ENCODE measurements at places on chromosomes 16 and 17.

GRCh38 chr17:70862295-70862694 lies 693.0 kb downstream of the KCNJ2 start:
- DNase-seq, result no peak

DNA sequence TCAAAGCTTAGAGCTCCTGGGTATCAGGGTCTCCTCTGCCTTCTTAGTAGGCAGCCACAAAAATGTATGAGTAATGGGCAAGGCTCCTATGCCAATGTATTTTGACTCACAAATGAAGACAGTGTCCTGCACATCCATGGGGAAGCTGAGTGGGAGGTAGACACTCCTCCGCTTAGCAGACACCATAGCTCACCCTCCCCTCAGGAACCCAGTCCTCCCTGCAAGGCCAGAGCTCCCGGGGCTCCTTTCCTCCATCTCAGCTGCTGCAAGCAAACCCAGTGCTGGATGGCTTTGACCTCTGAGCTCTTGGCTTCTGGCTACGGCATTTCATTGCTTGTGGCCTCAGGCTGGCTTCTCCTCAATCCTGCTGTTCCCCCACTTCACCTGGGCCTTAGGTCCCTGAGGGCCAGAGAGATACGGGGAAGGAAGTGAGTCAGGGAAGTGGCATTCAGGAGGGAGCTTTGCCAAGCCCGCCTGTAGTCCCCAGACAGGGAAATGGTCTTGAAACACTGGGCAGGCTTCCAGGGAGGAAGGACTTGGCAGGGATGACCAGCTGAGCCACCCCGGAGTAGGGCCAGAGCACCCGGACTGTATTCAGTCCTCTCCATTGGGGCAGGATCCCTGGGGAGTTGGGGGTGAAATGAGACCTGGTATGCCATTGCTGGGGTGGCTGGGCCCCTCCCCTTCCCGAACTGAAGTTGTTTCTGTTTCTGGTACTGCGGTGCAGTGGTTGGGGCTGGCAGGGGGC lies 4.5 kb downstream of the ABCC3 start:
- DNase-seq, result no peak

DNA sequence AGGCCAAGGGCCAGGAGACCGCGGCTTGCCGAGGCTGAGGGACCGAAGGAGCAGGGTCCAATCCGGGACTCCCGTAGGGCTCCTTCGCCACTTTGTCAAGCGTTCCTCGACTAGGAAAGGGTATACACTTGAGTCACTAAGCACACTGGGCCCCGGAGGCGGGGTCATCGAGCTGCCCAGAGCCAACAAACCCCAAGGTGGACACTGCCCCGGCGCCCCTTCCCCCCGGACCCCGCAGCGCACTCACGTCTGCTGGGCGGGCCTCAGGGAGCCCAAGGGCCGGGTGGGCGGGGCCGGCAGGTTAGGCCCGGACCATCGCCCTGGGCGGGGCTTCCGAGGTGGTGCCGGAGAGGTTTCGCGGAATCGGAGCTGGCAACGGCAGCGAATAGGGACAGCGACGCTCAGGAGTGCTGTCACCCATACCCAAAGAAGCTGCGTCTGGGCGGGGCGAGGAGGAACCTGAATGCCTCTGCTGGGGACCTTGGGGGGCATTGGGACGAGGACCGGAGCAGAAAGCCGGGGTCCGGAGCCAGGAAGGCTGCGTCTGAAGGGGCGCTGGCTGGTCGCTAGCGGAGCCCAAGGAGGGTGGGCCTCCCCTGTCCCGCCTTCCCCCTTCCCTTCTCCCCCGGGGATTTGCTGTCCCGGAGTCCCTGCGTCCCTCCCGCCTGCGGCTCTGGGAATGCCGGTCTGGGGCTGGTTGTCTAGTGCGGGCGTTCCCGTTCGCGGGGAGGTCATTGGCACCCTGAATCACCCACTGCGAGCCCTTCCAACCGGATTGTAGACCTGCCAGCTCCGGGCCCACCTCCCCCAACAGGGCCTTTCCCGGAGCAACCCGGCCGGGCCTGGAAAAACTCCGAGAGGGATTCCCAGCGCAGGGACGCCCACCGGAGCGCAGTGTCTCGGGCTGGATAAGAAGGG lies 118.2 kb upstream of the SMURF2 start:
- DNase-seq, result peak; percentile 85

GRCh38 chr17:17774009-17774881 lies 62.5 kb downstream of the SREBF1 start:
- no peak for DNase-seq

- no peak for DNase-seq
These were observed 44.1 kb downstream of the COG7 start for GRCh38 chr16:23408823-23409298.

DNA sequence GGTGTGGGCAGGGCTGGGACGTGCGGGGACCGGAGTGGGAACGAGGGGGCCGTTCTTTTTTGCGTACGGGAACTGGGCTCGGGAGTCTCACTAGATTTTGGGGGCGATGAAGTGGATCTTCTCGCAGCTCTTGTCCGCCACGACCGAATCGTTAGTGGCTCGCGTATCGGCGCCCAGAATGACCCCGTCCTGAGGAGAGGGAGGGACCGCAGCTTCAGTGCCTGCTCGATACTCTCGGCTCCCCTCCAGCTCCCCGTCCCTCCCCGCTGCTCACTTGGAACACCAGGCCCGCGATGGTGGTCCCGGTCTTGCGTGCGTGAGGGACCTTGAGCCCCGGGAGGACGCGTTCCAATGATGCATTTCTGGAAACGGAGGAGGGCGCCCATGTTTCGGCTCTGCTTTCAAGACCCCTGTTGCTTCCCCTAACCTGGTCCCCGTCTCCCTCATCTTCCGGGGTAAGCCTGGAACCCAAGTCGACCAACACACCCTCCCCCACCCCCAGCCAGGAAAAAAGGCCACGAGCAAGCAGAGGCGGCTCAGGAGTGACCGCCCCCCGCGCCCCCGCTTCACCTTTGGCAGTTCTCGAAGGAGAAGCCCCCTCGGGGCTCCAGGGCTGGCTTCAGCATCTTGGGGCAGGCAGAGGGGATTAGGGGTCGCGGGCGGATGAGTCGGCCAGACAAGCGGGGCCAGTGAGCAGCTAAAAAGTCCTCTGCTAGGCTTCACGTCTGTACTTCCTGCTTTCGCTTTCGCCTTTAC lies at the start of gene PSMB10:
Gene PSMB10 (minus strand): TSS at position 727 of the 756 bp plus-strand sequence. CDS start 101 bp downstream, at position 626.
- no peak for DNase-seq

- DNase-seq, result no peak
These were observed 113.2 kb downstream of the SOX9 start for GRCh38 chr17:72233986-72234385.

DNA sequence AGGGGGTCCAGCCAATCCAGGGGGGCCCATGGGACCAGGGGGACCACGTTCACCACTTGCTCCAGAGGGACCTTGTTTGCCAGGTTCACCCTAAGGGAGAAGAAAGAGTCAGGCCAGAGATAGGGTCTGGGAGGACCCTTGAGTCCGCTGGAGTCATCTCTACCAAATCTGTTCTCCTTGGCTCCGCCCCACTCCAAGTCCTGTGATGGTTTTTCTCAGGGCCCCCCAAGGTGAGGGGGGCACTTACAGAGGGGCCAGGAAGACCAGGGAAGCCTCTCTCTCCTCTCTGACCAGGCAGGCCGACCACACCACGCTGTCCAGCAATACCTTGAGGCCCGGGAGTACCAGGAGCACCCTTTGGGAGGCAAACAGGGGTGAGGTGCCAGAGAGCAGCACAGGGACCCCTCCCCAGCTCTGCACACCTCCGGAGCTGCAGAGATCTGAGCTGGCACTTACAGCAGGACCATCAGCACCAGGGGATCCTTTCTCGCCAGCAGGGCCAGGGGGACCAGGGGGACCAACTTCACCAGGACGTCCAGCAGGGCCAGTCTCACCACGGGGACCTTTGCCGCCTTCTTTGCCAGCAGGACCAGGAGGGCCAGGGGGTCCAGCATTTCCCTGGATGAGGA lies 12.4 kb downstream of the COL1A1 start:
- no peak for DNase-seq

DNA sequence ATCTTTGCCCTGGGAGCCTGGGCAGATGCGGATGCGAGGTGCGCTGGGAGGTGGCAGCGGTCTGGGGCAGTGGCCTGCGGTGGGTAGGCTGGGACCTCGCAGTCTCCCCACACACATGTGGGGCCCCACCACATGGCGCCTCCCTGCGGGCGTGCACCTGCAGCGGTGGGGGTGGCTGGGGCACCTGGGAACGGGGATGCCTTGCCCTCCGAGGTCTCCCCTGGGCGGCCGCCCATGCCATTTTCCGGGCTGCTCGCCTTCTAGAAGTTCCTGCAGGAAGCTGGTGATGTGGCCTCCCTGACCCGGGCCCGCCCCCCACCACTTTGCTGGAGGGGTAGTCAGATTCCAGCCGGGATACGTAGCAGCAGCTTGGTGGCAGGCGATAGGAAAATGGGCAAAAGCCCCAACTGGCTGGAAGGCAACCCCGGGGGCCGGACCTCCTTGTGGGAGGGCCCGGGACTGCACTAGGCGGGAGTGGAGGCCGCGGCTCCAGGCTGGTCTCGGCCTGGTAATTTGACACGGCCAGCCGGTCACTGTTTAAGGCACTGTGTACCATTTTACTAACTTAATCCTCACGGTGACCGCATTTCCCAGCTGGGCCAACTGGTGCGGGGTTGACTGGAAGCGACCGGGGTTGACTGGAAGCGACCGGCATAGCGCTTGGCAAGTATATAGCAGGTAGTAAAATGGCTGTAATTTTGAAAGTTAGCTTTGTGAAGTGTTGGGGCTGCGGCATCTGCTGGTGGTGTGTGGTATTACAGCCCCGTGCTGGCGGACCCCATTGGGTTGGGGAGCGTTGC lies 38.5 kb downstream of the IGF2BP1 start:
- peak; percentile 42 for DNase-seq

DNA sequence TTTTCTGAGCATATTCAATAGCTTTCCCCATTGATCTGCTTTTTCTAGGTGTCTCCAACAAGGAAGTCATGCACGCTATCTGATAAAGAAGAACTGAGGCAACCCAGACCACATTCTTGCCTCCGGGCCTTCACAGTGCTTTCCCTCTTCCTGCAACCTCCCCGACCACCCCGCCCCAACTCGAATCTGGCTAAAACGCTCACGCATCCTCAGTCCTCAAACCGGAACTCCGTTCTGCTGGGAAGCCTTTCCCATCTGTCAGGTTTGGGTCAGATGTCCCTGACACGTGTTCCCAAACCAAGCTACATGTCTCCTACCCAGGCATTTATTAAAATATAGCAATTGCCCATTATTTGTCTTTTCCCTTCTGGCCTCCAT lies 112.7 kb downstream of the VPS53 start:
- DNase-seq, result no peak

- DNase-seq, result peak; percentile 35
These were observed 11.2 kb upstream of the MTSS2 start for GRCh38 chr16:70696952-70697593.
